GM12865 (cell line): ENCODE measurements at places on chromosomes 12 and 14.

GRCh38 chr12:104959335-104959841 is 1.3 kb upstream of the SLC41A2 start:
- DNase-seq = no peak

DNA sequence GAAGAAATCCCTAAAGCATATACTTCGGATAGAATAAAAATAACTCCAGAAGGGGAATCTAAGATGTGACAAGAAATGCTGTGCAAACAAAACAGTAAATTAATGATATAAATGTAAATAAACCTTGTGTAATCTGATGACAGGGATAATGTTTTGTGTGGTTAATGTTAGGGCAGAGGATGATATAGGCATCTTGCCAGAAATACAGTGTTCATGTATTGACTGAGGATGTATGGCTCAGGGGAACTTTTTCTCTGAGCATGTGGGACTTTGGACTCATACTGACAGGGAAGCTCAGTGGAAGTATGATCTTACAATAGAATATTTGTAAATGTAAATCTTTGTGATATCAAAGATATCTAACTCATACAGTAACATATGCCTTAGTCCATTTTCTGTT is 420.2 kb downstream of the TMTC2 start:
- DNase-seq = no peak

DNA sequence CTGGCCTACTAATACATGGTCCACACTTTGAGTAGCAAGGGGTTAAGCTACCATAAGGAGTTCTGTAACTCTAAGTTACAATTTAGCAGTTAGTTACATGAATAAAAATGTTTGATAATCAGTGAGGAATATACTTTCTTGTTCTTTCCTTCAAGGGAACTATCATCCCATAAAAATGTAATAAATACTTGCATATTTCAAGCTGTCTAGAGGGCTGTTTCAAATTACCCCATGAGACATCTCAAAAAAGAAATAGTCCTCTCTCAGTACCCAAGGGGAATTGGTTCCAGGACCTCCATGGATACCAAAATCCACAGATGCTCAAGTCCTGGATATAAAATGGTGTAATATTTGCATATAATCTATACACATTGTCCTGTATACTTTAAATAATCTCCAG is 48.7 kb upstream of the GNG2 start:
- DNase-seq = no peak

DNA sequence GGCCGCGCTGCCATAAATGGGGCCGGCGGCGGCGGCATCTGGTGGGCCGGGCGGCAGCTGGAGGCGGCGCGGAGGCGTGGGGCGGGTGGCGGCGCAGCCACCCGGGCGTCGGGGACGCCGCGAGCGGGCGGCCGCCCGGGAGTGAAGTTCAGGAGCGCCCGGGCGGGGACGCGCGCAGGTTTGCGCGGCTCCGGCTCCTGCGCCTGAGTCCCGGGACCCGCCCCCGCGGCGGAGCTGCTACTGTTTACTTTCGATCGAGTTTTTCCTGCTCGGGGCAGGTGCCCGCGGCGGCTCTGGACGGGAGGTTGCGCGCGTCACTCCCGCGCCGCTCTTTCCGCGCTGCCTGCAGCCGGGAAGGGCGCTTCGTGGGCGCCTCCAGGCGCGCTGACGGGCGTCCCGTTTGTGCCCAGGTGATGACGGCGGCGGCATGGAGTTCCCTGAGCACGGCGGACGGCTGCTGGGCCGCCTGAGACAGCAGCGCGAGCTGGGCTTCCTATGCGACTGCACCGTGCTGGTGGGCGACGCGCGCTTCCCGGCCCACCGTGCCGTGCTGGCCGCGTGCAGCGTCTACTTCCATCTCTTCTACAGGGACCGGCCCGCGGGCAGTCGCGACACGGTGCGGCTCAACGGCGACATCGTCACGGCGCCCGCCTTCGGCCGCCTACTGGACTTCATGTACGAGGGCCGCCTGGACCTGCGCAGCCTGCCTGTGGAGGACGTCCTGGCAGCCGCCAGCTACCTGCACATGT is at the start of gene ZBTB42:
TSS of gene ZBTB42 (plus strand) at position 331 of the 749 bp plus-strand sequence. CDS start at position 428, 97 bp downstream.
- DNase-seq = peak; percentile 67

DNA sequence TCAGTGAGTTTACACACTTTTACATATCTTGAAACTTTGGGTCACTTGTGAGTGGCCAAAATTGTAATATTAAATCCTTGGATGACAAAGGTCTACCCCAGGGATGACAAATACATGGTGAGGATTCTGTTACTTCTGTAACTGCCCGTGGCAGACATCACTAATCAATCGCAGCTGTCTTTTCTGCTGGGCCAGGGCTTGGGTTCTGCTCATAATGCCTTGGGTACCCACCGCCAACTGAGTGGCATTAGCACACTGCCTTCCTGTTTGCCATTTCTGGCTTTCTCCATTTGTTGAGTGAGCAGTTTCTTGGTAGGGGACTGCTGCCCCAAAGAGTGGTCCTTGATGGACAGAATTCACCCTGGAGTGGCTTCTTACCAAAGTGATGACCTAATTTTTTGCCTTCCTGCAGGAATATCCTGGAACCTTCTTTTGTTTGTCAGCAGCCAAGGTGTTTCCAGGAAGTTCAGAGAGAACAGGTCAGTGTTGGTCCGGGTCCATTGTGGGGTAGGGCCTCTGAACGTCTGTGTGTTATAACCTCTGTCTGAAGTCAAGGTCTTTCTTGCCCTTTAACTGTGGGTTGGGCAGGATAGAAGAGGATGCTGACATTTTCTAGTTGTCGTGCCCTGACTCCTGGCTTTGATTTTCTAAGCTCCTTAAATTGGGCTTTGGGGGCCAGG is 6.2 kb downstream of the TSPAN9 start:
- no peak for DNase-seq

DNA sequence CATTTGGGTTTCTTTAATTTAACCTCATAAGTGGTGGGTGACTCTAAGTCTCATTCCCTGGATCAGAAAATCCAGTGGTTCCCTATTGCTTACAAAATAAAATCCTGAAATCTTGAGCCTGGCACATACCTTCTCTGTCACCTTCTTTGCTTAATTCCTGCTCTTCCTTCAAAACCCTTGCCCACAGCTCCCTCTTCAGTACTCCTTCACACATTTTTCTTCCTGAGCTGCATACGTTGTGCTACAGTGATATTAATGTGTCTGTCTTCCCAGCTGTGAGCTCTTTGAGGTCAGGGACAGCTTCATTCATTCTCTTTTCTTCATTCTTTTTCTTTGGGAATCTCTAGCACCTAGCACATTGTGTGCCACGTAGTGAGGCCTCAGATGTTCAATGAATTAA is 9.5 kb downstream of the TSPAN11 start:
- DNase-seq = no peak

DNA sequence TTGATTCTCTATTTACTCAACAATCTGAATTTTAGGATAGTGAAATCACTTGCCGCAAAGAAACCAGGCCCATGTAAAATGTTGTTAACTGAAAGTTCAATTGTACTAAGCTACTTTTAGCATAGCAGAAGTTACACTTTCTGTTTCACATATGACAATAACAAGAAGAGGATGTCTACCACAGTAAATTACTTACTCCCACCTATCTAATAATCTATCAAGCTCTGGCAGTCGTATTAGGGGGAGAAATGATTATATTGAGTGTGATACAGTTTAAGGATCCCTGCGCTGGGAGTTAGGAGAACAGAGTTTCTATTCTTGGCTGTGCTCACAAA is 66.5 kb upstream of the CAND1 start:
- DNase-seq = peak; percentile 52

DNA sequence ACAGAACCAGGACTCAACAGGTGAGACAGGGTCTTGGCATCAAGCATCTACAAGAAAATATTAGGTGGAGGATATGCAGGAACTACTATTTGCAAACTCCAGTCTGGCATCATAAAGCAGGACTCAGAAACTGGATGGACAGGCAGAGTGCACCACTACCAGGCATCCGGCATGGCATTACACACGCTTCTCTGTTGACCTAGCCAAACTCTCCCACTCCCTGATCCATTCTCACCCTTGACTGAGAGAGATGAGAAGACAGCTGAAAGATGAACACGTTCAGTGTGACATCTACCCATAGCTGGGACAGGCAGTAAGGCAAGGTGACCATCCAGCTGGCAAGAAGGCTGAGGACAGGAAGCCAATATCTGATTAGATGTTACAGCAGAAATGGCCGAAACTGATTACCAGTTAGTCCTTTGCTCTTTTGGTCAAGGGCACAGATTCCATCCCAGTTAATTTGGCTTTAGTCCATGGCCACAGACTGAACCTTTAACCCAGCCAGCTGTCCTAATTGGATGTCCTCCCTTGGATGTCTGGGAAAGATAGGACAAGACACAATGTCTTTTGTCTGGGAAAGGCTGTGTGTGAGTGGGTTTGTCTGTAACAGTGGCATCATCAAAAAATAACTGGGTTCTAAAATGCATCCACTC is 71.6 kb downstream of the BBS10 start:
- no peak for DNase-seq

GRCh38 chr14:89720741-89721729 is 233.5 kb downstream of the EFCAB11 start:
- DNase-seq = peak; percentile 77

- DNase-seq = peak; percentile 81
These were observed 21.9 kb upstream of the MAP1LC3B2 start for GRCh38 chr12:116537101-116537904.

DNA sequence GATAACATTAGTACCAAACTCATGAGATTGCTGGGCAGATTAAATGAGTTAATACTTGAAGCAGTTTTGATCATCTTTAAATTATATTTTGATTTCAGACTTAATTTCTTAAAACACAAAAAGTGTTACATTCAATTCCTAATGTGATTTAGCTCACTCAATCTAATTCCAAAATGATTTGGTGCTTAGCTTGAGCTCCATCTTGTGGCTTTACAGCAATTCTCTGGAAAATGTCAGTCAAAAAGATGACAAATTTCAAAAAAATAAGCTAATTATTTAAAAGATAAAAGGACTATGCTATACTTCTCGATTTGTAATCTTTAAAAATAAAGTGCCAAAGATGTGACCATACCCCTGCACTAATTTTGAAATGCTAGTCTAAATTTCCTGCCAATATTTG is 10.1 kb downstream of the LLPH start:
- no peak for DNase-seq

DNA sequence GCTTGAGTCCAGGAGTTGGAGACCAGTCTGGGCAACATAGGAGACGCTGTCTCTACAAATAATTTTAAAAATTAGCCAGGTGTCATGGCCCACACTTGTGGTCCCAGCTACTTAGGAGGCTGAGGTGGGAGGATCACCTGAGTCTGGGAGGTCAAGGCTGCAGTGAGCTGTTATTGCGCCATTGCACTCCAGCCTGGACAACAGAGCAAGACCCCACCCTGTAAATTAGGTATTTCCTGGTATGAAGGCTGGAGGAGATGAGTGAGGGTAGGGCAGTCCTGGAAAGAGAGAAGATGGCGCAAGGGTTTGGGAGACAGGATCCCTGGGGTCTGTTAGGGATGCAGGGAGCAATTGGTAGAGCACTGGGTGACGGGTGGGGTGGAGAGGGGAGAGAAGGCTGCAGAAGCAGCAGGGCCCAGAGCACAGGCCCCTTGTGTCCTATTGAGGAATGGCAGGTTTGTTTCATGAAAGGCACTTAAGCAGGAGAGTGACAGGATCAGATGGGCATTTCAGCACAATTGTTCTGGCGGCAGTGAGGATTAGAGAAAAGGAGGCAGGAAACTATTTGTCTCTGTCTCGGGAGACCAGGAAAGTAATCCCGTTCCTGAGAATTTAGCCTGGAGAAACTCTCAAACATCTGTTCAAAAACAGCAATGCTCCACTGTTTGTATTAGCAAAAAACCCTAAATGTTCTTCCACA is 47.2 kb upstream of the KTN1 start:
- no peak for DNase-seq

- no peak for DNase-seq
These were observed 407.1 kb downstream of the TRHDE start for GRCh38 chr12:72679147-72679757.

DNA sequence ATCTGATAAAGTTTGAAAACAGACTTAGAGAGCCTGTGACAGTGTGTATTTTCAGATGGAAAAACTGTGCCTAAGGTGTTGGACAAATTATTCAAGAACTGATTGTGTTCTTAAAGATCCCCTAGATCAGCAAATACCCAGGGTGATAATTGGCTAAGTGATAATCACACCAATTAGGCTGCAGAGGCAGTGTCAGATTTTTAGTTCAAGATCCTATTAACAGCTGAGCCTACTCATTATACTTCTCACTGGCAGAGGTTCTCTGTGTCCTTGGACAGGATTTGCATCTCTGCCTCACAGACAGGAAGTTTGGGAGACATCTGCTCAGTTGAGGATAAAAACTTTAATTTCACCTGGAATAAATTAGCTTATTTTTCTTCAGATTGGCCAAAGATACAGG is 4.3 kb upstream of the FGD4 start:
- DNase-seq = no peak

DNA sequence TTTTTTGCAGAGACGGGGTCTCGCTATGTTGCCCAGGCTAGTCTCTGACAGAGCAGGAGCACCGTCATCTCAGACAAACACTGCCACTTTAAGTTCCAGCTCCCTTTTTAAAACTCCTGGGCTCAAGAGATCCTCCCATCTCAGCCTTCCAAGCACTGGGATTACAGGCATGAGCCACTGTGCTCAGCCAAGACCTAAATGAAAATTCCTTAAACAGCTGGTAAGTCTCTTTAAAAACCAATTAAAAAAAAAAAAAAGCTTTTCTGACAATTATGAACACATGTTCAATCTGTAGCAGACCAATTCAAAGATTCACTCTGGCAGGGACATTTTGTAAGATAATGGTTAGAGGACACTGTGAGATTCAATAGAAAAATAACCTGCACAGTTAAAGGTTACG is 77.8 kb downstream of the HECTD4 start:
- no peak for DNase-seq

- no peak for DNase-seq
These were observed 56.2 kb downstream of the CRADD start for GRCh38 chr12:93733358-93733757.

- DNase-seq = no peak
These were observed 29.0 kb downstream of the FBXW8 start for GRCh38 chr12:116939734-116940133.

- DNase-seq = peak; percentile 51
These were observed 31.2 kb downstream of the SUPT16H start for GRCh38 chr14:21352587-21352986.

- no peak for DNase-seq
These were observed 26.9 kb downstream of the GCN1 start for GRCh38 chr12:120167529-120168095.

DNA sequence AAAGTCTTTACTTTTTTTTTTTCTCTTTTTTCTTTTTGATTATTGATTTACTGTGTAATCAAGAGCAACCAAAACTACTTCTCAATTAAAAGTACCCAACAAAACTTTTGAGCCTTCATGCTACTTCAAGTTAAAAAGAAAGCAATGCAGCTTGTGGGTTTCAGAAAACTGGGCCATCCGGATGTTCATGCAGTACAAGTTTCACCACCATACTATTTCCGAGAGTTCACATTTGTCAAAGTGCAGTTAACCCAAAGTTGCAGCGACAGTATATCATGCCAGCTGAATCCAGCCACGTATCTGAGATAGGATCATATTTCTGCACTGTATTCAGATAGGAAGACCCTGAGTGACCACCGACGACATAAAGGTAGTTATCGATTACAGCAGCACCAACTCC is 33.0 kb downstream of the KLHL28 start:
- no peak for DNase-seq

GRCh38 chr14:54708982-54709381 is 142.1 kb downstream of the SAMD4A start:
- no peak for DNase-seq
